Fibroblast of upper back skin (primary cell): ENCODE measurements at places on chromosomes 7 and 10.

GRCh38 chr7:138245682-138246081, 169.4 kb downstream of the AKR1D1 start:
- DNase-seq: peak; percentile 24

DNA sequence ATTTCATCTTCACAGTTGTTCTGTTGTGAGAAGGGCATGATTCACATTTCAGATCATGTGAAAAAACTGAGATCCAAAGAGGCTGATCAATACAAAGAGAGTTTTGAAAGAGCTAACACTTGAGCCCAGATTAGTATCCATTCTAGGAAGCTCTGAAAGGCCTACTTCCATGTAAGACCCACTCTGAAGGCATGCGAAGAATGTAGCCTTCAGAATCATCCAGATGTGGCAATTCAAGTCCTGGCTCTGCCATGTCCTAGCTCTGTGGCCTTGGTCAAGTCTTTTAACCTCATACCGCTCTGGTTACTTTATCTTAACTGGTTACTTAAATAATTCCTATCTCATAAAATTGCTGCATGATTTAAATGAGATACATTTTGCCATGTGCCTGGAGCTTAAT, 111.1 kb downstream of the FZD1 start:
- no peak for DNase-seq

DNA sequence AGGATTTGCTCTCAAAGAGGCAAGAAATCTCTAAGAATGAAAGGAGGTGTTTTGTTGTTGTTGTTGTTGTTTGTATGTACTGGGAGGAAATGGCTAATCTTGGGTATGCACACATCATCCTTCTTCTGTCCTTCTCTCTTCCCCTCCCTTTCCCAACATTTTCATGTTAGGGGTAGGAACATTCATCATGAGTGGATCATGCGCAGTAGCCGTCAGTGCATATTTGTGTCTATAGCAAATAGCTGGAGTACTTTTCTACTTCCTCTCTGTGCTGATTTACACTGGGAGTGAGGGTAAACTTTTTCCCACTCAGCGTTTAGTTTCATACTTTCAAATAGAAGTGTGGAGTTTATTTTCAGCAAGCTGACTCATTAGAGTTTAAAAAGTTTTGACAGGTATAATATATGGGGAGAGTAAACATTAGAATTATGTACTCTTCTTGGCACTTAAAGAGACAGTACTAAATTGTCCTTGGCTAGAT, 80.5 kb upstream of the PRKG1 start:
- DNase-seq: peak; percentile 86

DNA sequence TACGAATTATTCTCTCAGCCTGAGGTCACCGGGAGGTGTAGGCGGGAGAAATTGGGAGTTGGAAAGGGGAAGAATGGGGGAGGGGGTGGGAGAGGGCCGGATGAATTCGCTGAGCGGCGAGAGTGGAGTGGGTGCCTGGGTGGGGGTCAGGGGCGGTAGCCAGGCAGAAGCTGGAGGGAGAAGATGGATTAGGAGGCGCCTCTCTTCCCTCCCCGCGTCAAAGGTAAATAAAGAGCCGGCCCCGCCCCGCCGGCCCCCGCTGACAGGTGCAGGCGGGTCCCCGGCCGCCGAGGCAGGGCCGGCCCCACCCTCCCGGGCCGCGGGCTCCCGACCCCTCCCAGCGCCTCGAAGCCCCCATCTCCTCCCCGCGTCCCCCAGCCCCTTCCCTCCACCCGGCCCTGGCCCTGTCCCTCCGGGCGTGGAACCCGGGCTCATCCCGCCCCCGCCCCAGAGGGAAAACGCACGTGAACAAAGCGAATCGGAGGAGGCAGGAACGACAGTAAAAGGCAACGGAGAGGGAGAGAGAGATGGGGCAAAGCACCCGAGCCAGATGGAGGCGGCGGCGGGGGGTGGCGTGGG, 872 bp downstream of the FAM131B start:
- no peak for DNase-seq

DNA sequence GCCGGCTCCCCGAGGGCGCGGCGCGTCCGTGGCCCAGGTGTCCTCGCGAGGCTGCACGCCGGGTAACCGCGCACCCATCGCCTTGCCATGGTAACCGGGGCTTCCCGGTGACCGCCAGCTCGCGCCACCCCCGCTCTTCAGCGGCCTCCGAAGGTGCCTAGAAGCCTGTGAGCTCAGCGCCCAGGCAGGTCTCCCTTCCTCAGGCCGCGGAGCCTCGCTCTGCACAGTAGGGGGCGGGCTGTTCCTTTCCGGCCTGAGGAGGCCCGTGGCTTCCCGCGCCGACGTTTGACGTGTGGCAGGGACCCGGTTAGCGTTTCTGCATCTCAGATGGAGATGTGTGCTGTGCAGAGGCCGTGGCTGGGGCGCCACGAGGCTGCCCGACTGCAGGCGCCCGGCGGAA, 117.1 kb downstream of the DYNC2I1 start:
- DNase-seq: no peak

DNA sequence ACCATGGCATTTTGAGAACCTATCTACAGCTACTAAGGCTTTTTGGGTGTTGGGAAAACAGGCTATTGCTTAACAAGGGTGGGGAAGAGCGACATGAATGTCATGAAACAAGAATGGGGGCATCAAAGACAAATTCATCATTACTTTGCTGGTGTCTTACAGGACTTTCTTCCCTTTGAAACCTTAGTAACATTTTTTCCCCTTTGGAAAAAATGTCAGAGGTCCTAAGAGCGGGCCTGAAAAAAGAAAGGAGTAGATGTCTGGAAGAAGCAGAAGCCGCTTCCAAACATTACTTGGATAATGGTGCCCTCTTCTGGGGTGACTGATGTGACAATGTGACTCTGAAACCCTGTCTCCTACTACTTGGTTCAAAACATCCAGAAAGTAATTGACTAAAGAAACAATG, 3.8 kb upstream of the DDX50 start:
- peak; percentile 77 for DNase-seq

GRCh38 chr10:11446133-11446532, 165.3 kb downstream of the USP6NL start:
- DNase-seq: no peak

GRCh38 chr10:54728511-54728910, 72.5 kb downstream of the PCDH15 start:
- no peak for DNase-seq

DNA sequence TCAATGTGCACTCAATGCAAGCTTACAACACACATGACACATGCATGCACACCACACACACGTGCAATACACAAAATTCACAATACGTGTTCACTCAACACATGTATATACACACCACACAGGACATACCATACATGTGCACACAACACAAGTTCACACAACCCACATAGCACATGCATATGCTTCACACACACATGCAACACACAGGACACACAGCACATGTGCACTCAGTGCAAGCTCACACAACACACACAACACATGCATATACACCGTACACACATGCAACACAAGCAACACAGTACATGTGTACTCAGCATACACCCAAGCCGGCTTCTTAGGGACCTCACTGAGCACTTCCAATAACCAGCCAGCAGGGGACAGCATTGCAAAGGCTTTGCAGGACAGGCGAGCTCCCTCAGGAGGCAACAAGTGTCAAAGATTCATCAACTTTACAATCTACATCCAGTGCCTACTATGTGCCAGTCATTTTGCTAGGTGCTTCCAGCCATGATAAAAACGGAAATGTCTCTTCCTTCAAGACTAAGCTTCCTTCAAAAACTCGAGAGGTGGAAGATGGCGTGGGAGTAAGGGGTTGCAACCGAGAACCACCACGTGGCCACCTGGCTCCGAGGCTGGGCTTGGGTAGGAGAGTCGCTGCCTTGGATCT, 61.1 kb downstream of the JCAD start:
- DNase-seq: peak; percentile 79

DNA sequence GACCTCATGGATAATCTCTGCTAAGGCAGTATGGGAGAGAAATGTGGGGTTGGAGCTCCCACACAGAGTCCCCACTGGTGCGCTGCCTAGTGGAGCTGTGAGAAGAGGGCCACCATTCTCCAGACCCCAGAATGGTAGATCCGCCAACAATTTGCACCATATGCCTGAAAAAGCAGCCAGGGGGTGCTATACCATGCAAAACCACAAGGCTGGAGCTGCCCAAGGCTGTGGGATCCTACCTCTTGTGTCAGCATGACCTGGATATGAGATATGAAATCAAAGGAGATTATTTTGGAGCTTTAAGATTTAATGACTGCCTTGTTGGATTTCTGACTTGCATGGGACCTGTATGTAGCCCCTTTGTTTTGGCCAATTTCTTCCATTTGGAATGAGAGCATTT, 27.0 kb upstream of the SAMD9L start:
- DNase-seq: no peak

DNA sequence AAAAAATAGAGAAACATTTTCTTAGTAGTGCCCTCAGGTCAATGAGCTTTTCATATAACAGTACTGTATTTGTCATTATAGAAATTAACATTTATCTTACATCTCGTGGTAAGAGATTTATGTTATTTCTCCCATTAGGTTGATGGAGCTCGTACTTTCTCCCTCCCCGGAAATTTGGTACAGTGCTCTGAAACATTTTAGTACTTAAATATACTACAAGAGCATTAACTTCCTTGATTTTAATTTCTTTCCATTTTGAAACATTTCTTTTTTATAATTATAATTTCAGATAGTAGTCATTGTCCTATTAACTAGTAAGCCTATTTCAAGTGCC, 205.4 kb downstream of the MBL2 start:
- DNase-seq: no peak

- DNase-seq: peak; percentile 57
Measured at GRCh38 chr10:69383558-69383957, 33.2 kb downstream of the TACR2 start.

- peak; percentile 2 for DNase-seq
Measured at GRCh38 chr10:107701943-107702342, 537.4 kb upstream of the SORCS1 start.

- peak; percentile 98 for DNase-seq
Measured at GRCh38 chr10:16905320-16905719, 88.1 kb upstream of the RSU1 start.

DNA sequence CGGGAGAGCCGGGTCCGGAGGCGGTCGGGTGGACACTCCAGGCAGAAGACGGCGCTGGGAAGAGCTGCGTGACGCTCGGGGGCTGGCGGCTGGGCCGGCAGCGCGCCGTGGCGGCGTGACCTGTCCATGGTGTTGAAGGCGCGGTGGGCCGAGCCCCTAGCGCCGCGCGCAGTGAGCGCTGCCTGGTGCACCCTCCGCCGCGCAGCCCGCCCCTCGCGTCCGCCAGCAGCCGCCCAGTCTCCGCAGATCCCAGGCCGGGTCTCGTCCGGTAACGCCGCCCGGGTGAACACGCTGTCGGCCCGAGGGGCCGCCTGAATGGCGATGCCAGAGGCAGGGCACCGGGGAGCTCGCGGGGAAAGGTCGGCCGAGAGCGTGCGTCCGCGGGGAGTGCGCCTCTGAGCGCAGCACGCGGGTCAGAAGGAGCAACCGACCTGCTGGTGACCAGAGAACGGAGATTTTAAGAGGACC, 657 bp upstream of the TMEM178B start:
- peak; percentile 4 for DNase-seq

- DNase-seq: peak; percentile 50
Measured at GRCh38 chr7:81583882-81584533, 185.8 kb downstream of the HGF start.

DNA sequence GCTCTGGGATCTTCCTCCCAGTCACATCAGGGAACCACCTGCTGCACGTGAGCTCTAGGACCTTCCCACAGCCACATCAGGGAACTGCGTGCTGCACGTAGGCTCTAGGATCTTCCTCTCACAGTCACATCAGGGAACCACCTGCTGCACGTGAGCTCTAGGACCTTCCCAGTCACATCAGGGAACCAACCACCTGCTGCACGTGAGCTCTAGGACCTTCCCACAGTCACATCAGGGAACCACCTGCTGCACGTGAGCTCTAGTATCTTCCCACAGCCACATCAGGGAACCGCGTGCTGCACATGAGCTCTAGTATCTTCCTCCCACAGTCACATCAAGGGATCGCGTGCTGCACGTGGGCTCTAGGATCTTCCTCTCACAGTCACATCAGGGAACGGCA, 229.7 kb downstream of the DIP2C start:
- DNase-seq: no peak

GRCh38 chr10:77717336-77717735, 79.7 kb upstream of the KCNMA1 start:
- no peak for DNase-seq

GRCh38 chr10:79116801-79117723, 48.3 kb downstream of the ZMIZ1 start:
- DNase-seq: no peak

DNA sequence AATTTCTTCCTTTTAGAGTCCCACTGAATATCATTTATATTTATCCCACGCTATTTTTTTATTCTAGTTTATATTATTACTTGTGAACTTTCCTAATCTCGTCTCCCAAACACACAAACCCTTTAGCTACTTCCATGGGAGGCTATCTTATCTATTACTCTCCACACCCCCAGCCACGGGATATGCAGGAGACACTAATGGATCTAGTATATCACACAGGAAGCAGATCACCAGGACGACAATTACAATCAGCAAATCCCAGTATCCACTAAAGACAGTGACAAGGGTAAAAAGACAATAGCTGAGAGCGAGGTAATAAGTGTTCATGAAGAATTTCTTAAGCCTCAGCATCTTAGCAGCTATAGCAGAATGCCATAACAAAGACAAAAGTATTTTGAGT, 3.8 kb upstream of the AKR1E2 start:
- no peak for DNase-seq

DNA sequence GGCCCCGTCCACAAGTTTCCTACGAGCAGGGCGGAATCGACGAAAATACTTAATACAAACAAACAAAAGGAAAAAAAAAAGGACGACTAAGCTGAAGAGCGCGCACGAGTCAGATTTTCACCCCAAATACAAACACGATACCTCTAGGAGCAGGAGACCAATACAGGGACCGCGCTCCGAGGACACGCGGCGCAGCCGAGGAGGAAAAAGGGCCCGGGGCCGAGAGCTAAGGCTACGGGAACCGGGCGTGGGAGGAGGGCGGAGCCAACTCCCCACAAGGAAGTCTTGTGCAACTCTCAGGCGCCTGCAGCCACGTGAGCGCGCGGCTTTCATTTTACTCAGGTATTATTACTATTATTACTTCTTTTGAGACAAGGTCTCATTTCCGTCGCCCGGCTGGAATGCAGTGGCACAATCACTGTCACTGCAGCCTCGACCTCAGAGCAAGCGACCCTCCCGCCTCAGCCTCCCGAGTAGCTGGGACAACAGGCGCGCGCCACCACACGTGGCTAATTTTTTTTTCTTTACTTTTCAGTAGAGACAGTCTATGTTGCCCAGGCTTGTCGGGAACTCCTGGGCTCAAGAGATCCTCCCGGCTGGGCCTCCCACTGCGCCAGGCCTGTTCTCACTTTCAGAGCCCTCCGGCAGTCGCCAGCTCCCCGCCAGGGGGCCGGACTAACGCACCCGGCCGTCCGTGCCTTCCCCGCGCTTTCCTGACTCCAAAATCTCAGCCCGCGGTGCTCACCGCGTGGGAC, 1.2 kb downstream of the HNRNPF start:
- peak; percentile 86 for DNase-seq

- no peak for DNase-seq
Measured at GRCh38 chr10:49571388-49571787, 32.5 kb upstream of the ERCC6 start.
